ENCODE measurements at places on chromosomes 13 and 19.

DNA sequence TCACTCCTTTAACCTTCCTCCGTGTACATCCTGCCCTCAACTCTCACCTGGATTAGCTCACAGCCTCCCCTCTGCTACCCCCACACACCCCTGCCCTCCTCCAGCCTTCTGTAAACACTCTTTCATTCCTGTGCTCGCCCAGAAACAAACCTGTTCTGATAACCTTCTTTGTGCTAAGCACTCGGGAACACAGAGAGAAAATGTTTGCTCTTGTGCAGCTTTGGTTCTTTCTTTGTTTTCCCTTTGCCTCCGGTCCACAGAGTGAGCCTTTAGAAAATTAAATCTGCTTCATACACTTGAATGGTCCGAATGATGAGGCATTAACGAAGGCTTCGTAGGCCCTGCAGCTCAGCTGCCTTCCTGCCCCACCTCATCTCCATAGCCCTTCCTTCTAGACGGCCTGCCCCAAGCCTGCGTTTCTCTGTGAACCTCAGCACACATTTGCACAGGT lies 6.6 kb upstream of the ZDHHC20 start:
- no peak for DNase-seq

DNA sequence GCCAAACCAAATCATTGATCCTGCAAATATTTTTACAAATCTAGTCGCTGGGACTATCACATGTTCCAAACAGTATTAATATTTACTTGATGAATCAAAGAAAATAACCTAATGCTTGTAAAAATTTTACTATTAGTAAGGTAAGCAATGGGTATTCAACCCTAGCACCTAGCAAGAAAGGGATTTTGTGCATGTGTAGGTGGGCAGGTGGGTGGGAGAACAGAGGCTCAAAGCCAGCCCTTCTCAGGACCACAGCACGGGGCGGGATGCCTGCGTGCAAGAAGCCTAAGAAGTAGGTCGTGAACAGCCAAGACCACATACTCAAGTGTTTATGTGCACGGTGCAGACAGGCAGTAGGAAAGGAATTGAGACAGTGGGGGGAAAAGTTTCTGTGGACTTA lies 26.6 kb downstream of the DOCK9 start:
- DNase-seq, result no peak

- no peak for DNase-seq
These were observed 27.7 kb upstream of the CYSLTR2 start for GRCh38 chr13:48626077-48626449.

DNA sequence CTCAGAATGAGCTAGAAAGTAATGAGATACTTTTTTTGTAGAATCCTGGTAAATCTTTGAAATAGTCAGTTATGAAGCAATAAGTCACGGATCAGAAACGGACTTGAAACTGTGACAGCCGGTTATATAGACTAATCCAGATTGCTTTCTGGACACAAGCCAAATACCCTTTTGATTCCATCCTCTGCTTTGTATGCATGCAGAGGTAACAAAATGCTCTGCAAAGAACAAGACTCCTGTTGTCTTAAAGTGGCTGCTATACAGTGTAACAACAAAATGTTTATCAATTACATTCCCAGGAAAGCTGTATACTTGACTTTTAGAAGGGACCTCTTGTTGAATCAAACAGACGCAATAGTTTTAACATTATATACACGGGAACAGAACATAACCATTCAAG lies 66.5 kb upstream of the STARD13 start:
- DNase-seq, result no peak

DNA sequence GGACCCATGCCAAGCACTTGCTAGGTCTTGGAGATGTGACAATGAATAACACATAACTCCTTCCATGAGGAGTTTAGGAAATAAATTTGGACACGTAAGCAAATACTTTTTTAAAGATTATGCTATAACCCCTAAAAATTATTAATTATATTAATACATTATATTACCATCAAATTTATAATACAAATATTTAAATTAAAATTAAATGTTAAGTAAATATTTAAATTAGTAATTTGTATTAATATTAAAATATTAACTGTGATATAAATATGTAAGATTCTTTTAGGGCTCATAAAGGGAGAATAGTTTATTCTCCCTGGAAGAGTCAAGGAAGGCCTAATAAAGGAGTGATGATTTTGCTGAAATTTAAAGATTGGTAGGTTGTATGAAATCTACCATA lies 121.1 kb downstream of the RAP2A start:
- no peak for DNase-seq

- DNase-seq, result no peak
These were observed 7.8 kb downstream of the CYP4F11 start for GRCh38 chr19:15926484-15926883.
